Retina (tissue), 1 donor: ENCODE measurements at places on chromosomes 11 and 22.

DNA sequence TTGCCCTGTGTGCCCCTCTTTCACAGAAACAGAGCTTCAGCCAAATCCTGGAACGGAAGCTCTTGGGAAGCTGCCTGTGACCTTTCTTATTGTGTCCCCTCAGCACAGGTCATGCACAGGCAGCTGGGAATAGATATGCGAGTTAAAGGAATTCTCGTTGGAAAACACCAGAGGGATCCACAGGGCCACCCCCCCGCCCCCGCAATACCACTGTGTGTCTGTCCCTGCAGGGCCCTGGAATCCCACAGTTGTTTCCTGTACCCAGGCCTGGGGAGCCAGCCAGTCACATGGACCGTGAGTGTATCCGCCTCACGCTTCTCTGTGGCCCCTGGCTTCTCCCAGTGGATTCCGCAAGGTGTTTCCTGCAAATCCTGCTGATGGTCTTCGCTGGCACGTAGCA lies 29.0 kb downstream of the TIMP3 start:
- DNase-seq, result peak; percentile 49

DNA sequence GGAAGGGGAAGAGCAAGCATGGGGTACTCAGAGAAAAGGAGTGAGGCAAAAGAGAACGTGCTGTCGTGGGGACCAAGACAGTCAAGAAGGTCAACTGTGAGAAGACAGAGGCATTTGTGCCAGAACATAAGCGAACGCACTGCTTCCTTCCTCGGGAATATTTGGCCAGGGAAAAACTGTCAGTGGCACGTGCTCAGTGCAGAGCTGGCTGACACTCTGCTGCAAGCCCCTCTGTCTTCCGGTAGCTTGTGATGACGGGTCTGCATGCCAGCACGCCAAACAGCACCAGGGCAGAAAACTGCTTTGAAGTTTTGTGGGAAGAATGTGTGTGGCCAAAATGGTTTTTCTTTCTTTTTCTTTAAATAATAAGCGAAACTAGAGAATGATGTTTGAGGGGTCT lies 60.6 kb downstream of the SMCO4 start:
- no peak for DNase-seq

- DNase-seq, result no peak
Observed at GRCh38 chr11:94809251-94809650, 41.1 kb downstream of the AMOTL1 start.

GRCh38 chr22:31039393-31039792 lies 41.7 kb upstream of the SMTN start:
- no peak for DNase-seq

GRCh38 chr22:43482318-43482625 lies 70.5 kb downstream of the MPPED1 start:
- DNase-seq, result peak; percentile 38

GRCh38 chr11:47131136-47131535 lies 45.5 kb downstream of the ARFGAP2 start:
- DNase-seq, result no peak

GRCh38 chr22:29570456-29570855 lies 10.5 kb downstream of the NIPSNAP1 start:
- no peak for DNase-seq

- peak; percentile 75 for DNase-seq
Observed at GRCh38 chr11:119144825-119145486, 3.9 kb upstream of the ABCG4 start.

- no peak for DNase-seq
Observed at GRCh38 chr11:27456795-27457329, 15.7 kb downstream of the LGR4 start.
